ENCODE measurements at places on chromosomes 12 and 14.

- DNase-seq, result no peak
Observed at GRCh38 chr14:67517083-67517482, 16.0 kb upstream of the PLEKHH1 start.

GRCh38 chr14:104536942-104537612 is 42.5 kb upstream of the C14orf180 start:
- DNase-seq, result no peak

DNA sequence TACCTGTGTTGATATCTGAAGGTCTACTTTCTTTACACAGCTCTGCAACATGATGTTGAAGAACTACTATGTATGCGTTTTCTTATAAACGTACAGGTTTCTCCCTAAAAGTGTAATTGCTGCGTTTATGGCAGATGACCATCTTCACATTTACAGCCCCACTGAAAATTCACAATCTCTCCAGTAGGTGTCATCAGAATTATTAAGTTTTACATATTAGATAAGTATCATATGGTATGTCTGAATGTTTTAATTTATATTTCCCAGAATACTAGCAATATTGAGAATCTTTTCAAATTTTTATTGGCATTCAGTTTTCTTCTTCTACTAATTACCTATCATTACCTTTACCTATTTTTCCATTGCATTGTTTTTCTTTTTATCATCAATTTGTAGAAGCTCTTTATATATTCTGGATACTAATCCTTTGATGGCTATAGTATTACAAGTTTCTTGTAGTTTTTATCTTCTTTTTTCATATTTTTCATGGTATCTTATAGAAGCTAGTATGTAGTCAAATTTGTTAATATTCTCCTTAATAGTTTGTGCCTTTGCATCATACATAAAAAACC is 123.5 kb downstream of the CAPZA3 start:
- no peak for DNase-seq

GRCh38 chr12:68370006-68370590 is 37.9 kb upstream of the MDM1 start:
- no peak for DNase-seq

DNA sequence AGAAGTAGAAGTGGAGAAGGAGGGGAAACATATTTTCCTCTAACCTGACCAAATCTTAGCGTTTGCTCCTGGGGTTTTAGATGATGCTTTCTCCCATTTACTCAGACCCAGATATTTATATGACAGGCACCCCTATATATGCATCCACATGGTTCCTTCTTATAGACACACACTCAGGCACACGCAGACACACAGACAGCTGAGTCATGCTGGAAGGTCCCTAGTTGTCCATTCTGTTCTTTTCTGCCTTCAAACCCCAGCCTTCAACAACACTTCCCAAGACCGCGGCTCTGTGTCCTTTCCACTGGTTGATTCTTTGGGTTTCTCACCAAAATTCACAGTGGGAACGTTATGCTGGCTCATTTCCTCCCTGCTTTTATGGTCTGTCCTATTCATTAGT is 52.1 kb downstream of the HSPB8 start:
- no peak for DNase-seq

DNA sequence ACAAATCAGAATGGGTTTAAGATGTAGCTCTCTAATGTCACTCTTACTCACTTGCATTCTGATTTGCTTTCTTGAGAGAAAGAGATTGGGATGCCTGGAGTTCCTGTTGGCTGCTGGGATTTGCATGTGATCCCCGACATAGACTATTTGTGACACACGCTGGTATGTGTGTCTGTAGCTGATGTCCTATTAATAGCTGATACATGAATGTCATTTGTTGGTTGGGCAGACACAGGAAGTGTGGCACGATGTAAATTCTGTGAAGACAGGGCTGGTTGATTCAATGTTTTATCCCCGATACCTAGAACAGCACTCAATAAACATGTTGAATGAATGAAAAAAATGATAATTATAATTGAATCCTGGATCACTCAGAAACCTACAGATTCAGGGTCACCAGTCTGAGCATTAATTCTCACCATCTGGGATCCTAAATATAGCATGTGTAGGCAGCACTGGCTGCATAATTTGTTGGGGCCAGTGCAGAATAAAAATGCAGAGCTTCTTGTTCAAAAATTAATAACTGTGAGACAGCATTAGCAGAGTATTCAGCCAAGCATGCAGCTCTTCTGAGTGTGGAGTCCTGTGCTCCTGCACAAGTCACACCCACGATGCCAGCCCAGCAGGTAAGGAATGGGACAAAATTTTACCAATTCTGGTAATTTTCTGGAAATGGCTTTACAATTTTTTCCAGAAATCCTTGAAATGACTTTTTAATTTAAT is 35.5 kb upstream of the SOCS2 start:
- DNase-seq, result no peak

- no peak for DNase-seq
Observed at GRCh38 chr14:43621282-43621681, 885.8 kb downstream of the FSCB start.

- no peak for DNase-seq
Observed at GRCh38 chr14:46259536-46259935, 392.0 kb downstream of the RPL10L start.

Data from stimulated activated CD4-positive, alpha-beta T cell treated with anti-CD3 and anti-CD28 coated beads, TNF-alpha, amount 100 ng/mL, for 24 hours (primary cell).